ENCODE measurements at places on chromosomes 12 and 14. TPM values are rescaled to one million over a fixed set of nuclear protein-coding genes. Genes with fewer than 3 reads are reported as not detected.

The TMEM30B gene
- total RNA-seq, result 6.2 TPM

The KRT74 gene
- total RNA-seq, result not detected

The PLA2G1B gene
- total RNA-seq, result not detected

The SLCO1B1 gene
- not detected for total RNA-seq

The DAO gene
- total RNA-seq, result not detected

The CCDC88C gene
- 8.9 TPM for total RNA-seq

The PRB4 gene
- not detected for total RNA-seq

The TROAP gene
- total RNA-seq, result 87.0 TPM

The ART4 gene
- not detected for total RNA-seq

The MVK gene
- total RNA-seq, result 18.7 TPM

The STAT6 gene
- total RNA-seq, result 15.8 TPM

The TAS2R46 gene
- 2.3 TPM for total RNA-seq

The TBX5 gene
- not detected for total RNA-seq

The MSRB3 gene
- total RNA-seq, result 19.1 TPM

The VDR gene
- total RNA-seq, result 0.10 TPM

The AKAP6 gene
- 11.4 TPM for total RNA-seq

The SLC7A8 gene
- 0.04 TPM for total RNA-seq

The VWF gene
- total RNA-seq, result 0.73 TPM

The AKAP5 gene
- total RNA-seq, result 2.5 TPM

The SIX1 gene
- 65.0 TPM for total RNA-seq

The TC2N gene
- total RNA-seq, result 0.41 TPM

The COX8C gene
- not detected for total RNA-seq

The P2RX7 gene
- total RNA-seq, result 1.3 TPM

The NEUROD4 gene
- total RNA-seq, result not detected

The EML1 gene
- total RNA-seq, result 8.8 TPM

The LHX5 gene
- total RNA-seq, result not detected

The SLC10A1 gene
- total RNA-seq, result not detected
